ENCODE measurements at places on chromosomes 13 and 19.

- no peak for DNase-seq
Observed at GRCh38 chr13:50456111-50456510, 387.4 kb downstream of the DLEU7 start.

GRCh38 chr13:99577934-99578917 lies 77.0 kb downstream of the TM9SF2 start:
- no peak for DNase-seq

GRCh38 chr13:84677836-84678235 lies 795.6 kb upstream of the SLITRK1 start:
- no peak for DNase-seq

DNA sequence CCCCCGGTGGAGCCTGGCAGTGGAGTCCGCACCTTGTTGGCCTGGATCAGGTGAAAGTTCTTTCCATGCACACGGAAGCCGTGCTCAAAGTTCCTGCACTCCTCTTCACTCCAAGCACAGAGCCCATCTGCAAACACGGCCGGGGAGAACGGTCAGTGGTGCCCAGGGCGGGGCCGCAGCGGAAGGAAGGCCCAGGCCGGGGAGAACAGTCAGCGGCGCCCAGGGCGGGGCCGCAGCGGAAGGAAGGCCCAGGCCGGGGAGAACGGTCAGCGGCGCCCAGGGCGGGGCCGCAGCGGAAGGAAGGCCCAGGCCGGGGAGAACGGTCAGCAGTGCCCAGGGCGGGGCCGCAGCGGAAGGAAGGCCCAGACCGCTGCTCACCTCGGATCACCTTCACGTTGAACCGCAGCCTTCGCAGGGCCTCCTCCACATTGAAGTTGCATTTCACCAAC lies 20.6 kb upstream of the PLPP2 start:
- DNase-seq: no peak

- DNase-seq: no peak
Observed at GRCh38 chr13:98959786-98960605, 17.9 kb downstream of the DOCK9 start.

- DNase-seq: no peak
Observed at GRCh38 chr13:80251403-80251802, 89.5 kb downstream of the SPRY2 start.
